Activated CD8-positive, alpha-beta memory T cell treated with anti-CD3 and anti-CD28 coated beads for 24 hours (primary cell): ENCODE measurements at places on chromosomes 2 and 18.

DNA sequence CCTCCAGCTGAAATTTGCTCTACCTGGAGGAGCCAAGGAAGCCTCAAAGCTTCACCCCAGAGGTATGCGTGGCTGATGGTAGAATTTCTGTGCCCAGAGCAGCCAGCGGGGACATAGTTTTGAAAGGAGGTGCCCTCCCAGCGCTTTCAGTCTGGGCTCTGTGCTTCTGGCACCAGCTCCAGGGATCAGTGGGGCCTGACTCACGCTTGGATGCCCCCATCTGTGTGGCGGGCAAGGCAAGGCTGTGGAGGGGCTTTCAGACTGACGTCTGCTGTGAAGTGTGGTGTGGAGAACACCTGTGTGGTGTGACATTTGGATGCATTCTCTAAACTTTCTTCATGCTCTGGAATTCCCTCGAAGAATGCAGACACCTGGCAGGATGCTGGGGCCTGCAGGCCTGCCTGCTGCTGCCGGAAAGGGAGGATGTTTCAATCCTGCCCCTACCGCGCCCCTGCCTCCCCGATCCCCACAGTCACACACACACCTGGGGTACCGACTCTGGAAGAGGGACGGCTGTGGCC lies 84.1 kb downstream of the CTIF start:
- DNase-seq, result no peak

GRCh38 chr18:31232775-31233424 lies 70.2 kb upstream of the DSC1 start:
- no peak for DNase-seq

- DNase-seq, result no peak
Measured at GRCh38 chr2:191174442-191174841, 23.6 kb upstream of the STAT4 start.

DNA sequence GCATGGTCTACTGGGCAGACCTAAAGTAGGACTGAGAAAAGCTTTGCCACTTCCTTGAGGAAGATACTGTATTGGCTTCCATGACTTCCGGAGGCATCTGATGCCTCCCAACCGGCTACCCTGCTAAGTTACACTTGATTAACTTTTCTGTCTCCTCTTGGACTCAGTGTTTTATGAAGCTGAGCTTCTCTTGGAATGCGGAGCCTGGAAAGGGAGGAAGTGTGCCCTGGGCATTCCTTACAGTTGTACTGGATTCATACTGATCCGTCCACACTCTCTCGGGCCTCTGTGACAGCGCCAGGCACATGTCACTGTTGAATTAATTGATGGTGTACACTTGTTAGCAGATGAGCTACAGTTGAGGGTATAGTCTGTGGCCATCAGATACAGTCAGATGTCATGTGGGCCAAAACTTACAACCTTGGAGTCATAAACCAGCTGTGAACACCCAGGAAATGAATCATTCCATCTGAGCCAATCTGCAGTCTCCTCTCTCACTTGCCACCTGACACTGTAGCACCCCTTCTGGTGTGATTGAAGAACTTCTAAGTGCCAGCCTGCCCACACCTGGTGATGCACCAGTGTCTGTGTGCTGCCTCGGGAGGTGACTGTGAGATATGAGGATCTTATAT lies 122.5 kb downstream of the FHOD3 start:
- DNase-seq, result no peak
